ENCODE measurements at places on chromosomes 5 and 9. TPM values are rescaled to one million over a fixed set of nuclear protein-coding genes. Genes with fewer than 3 reads are reported as not detected.

ENTREP1 gene
- total RNA-seq: not detected

CCDC180 gene
- 14.2 TPM for total RNA-seq

C7 gene
- not detected for total RNA-seq

GRCh38 chr5:180810959-180811622 is 8.5 kb upstream of the MGAT1 start:
- H3K27me3 ChIP-seq: no peaks in the 10 kb centered on the region
- peaks cover 57% of the 10 kb centered on the region for H3K4me1 ChIP-seq
- peak overlapping the region; percentile 93 for H3K27ac ChIP-seq
- peak overlapping the region; percentile 60 for H3K4me3 ChIP-seq
- no peak for DNase-seq
- H3K36me3 ChIP-seq: no peaks in the 10 kb centered on the region

DNA sequence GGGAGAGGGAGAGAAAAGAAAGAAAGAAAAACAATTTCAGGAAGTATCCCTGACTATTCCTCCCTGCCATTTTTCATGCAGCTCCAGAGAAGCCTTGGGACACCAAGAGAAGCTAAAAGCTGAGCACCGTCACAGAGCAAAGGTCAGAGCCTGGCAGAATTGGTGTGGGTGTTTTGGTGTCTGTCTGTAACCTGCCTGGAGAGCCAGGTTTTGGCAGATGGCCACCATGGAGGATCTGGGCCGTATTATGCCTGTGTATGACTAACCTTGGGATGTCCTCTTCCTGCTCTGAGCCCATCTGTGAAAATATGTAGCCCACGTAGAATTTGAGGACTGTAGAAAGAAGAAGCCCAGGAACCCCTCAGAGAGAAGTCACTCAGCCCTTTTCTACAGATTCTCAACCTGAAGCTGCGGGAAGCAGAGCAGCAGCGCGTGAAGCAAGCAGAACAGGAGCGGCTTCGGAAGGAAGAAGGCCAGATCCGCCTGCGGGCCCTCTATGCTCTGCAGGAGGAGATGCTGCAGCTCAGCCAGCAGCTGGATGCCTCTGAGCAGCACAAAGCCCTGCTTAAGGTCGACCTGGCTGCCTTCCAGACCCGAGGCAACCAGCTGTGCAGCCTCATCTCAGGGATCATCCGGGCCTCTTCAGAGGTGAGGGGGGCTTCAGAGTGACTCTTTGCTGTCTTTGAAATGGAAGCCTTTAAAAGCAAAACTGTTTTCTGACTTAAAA is 18.8 kb downstream of the GLE1 start:
- no peak for DNase-seq
- no peaks in the 10 kb centered on the region for H3K4me1 ChIP-seq
- no peaks in the 10 kb centered on the region for H3K27me3 ChIP-seq
- H3K36me3 ChIP-seq: peaks cover 58% of the 10 kb centered on the region
- no peak overlapping the region for H3K27ac ChIP-seq

GRCh38 chr5:143174714-143175398 is 228.6 kb downstream of the NR3C1 start:
- no peaks in the 10 kb centered on the region for H3K4me1 ChIP-seq
- H3K27ac ChIP-seq: no peak overlapping the region
- H3K36me3 ChIP-seq: no peaks in the 10 kb centered on the region
- H3K4me3 ChIP-seq: no peak overlapping the region

DNA sequence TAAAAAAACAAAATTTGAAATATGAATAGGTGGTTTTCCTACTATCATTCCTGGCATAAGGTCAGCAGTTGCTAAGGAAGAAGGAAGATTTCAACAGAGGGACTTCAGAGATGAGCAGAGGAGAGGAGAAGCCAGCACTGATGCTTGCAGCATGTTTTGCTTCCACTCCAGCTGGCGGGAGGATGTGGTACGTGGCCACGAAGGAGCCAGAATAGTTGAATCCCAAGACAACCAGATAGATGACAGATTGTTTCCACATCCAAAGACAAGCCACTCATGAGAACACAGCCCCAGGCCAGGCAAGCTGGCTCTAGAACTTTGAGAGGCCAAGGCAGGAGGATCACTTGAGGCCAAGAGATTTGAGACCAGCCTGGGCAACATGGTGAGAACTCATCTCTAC is 15.1 kb downstream of the TIMD4 start:
- H3K36me3 ChIP-seq: no peaks in the 10 kb centered on the region
- no peak overlapping the region for H3K27ac ChIP-seq
- no peaks in the 10 kb centered on the region for H3K27me3 ChIP-seq
- H3K4me3 ChIP-seq: no peak overlapping the region
- DNase-seq: no peak
- H3K4me1 ChIP-seq: no peaks in the 10 kb centered on the region

GRCh38 chr5:115180165-115180709 is 10.5 kb upstream of the TRIM36 start:
- H3K4me3 ChIP-seq: peak overlapping the region; percentile 43
- peaks cover 64% of the 10 kb centered on the region for H3K27me3 ChIP-seq
- DNase-seq: peak; percentile 23

DNA sequence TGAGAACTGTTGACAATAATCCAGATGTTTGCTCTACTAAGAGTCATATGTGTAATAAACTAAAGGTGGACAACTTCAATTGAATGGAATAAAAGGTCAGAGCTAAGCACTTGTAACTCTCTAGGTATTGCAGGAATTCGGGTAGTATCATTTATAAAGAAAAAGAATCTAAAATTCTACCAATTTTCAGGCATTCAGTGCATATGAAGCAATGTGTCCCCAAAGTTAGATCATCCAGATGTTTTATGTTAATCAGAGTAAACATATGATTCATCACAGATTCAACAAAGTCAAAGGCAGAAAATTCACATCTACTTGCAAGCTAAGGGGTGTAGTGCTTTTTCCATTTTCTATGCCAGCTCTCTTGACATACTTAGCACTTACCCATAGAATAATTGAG is 477.1 kb downstream of the PDE4D start:
- no peak for DNase-seq
- H3K4me1 ChIP-seq: no peaks in the 10 kb centered on the region
- no peak overlapping the region for H3K4me3 ChIP-seq
- H3K36me3 ChIP-seq: no peaks in the 10 kb centered on the region

- H3K27ac ChIP-seq: no peak overlapping the region
- DNase-seq: no peak
- peaks cover 11% of the 10 kb centered on the region for H3K4me1 ChIP-seq
- no peaks in the 10 kb centered on the region for H3K36me3 ChIP-seq
- H3K27me3 ChIP-seq: no peaks in the 10 kb centered on the region
Observed at GRCh38 chr5:10602031-10602806, 38.3 kb downstream of the ANKRD33B start.

- DNase-seq: no peak
- no peak overlapping the region for H3K4me3 ChIP-seq
- H3K27me3 ChIP-seq: no peaks in the 10 kb centered on the region
- no peaks in the 10 kb centered on the region for H3K4me1 ChIP-seq
- H3K36me3 ChIP-seq: no peaks in the 10 kb centered on the region
- no peak overlapping the region for H3K27ac ChIP-seq
Observed at GRCh38 chr5:109998208-109998607, 308.5 kb downstream of the MAN2A1 start.

DNA sequence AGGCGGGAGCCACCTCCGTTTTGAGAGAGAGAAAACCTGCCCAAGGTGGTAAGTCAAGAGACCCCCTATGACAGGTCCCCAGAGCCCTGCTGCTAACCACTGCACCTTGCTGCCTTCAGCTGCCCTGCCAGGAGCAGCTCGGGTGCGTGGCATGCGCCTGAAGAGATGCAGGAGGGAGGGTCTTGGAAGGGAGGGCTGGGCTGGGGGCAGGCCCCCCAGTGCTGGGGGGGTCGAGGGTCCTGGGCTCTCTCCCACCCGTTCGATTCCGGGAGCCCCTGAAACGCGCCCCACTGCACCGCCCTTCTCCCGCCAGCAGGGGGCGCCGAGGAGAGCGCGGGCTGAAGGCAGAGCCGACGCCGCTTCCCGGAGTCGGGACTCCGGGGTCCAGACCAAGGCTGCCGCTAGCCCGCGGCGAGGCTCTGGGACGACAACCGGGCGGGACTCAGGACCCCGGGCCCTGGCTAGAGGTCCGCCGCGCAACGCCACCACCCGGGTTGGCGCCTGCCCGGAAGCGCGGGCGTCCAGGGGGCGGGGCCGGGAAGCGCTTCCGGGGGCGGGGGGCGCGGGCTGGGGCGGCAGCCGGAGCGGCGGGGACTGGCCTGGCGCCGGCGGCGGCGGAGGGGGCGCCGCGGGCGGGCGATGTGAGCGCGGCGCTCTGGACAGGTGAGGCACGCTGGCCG is at the start of gene ZBTB34:
Gene ZBTB34 (plus strand): TSS at position 563 of the 680 bp plus-strand sequence. CDS start 18,761 bp downstream, outside the sequence.
- peak within 1 kb of the TSS; percentile 60 for H3K27ac ChIP-seq
- peaks cover 29% of the 10 kb centered on the region for H3K4me1 ChIP-seq
- H3K4me3 ChIP-seq: peak within 1 kb of the TSS; percentile 64
- no peaks in the 10 kb centered on the region for H3K36me3 ChIP-seq

- H3K27ac ChIP-seq: peak within 1 kb of the TSS; percentile 75
- H3K4me3 ChIP-seq: peak within 1 kb of the TSS; percentile 3
- H3K4me1 ChIP-seq: peaks cover 56% of the 10 kb centered on the region
- H3K36me3 ChIP-seq: no peaks in the 10 kb centered on the region
Observed at GRCh38 chr9:73151653-73152542, at the start of gene ANXA1. Gene ANXA1, plus strand, starts transcription at chr9:73151865. Its CDS starts 6,671 bp downstream, at chr9:73158536.

Measured in CD4-positive, alpha-beta memory T cell (primary cell).